ENCODE measurements at places on chromosomes 1 and 21. TPM values are rescaled to one million over a fixed set of nuclear protein-coding genes. Genes with fewer than 3 reads are reported as not detected.

VHLL gene
- not detected for polyA plus RNA-seq

NDUFS2 gene
- 145 TPM for polyA plus RNA-seq

TSACC gene
- polyA plus RNA-seq: 3.0 TPM

ZMYND12 gene
- polyA plus RNA-seq: 9.0 TPM

HAO2 gene
- not detected for polyA plus RNA-seq

ANGPTL1 gene
- polyA plus RNA-seq: 0.52 TPM

RGS13 gene
- polyA plus RNA-seq: not detected

ZNF593OS gene
- not detected for polyA plus RNA-seq

CFAP141 gene
- polyA plus RNA-seq: not detected

NBPF20 gene
- polyA plus RNA-seq: 0.07 TPM

ILDR2 gene
- polyA plus RNA-seq: 14.1 TPM

ARMH1 gene
- polyA plus RNA-seq: not detected

REN gene
- polyA plus RNA-seq: not detected

NBPF10 gene
- 0.77 TPM for polyA plus RNA-seq

IARS2 gene
- polyA plus RNA-seq: 17.4 TPM

VASH2 gene
- 1.6 TPM for polyA plus RNA-seq

FCER1G gene
- 2.9 TPM for polyA plus RNA-seq

PDZK1IP1 gene
- polyA plus RNA-seq: not detected

NAV1 gene
- 6.2 TPM for polyA plus RNA-seq

ESPN gene
- polyA plus RNA-seq: 10.1 TPM

OR2T2 gene
- polyA plus RNA-seq: not detected

CFHR5 gene
- not detected for polyA plus RNA-seq

MLLT11 gene
- 204 TPM for polyA plus RNA-seq

GBP6 gene
- not detected for polyA plus RNA-seq

FCGR3B gene
- not detected for polyA plus RNA-seq

CYP4X1 gene
- polyA plus RNA-seq: 42.0 TPM

TAL1 gene
- polyA plus RNA-seq: not detected

KCNK2 gene
- 1.1 TPM for polyA plus RNA-seq

PLA2G2F gene
- polyA plus RNA-seq: not detected

RCC1 gene
- polyA plus RNA-seq: 2.3 TPM

SMAP2 gene
- polyA plus RNA-seq: 110 TPM

SHE gene
- not detected for polyA plus RNA-seq

SAMD11 gene
- 0.13 TPM for polyA plus RNA-seq

FMN2 gene
- polyA plus RNA-seq: 57.5 TPM

LCK gene
- polyA plus RNA-seq: not detected

KRTAP10-10 gene
- polyA plus RNA-seq: not detected

DCST1 gene
- polyA plus RNA-seq: not detected

OR6N1 gene
- not detected for polyA plus RNA-seq

S100A1 gene
- not detected for polyA plus RNA-seq

SEC16B gene
- 2.0 TPM for polyA plus RNA-seq

NR1I3 gene
- 1.4 TPM for polyA plus RNA-seq

ZBTB8B gene
- polyA plus RNA-seq: 0.77 TPM

SLC35D1 gene
- 2.3 TPM for polyA plus RNA-seq

TRABD2B gene
- 6.1 TPM for polyA plus RNA-seq

GPR25 gene
- polyA plus RNA-seq: not detected
